Stimulated activated CD8-positive, alpha-beta memory T cell treated with anti-CD3 and anti-CD28 coated beads, Interleukin-15, amount 100 ng/mL, for 24 hours (primary cell): ENCODE measurements at places on chromosomes 2 and 18.

DNA sequence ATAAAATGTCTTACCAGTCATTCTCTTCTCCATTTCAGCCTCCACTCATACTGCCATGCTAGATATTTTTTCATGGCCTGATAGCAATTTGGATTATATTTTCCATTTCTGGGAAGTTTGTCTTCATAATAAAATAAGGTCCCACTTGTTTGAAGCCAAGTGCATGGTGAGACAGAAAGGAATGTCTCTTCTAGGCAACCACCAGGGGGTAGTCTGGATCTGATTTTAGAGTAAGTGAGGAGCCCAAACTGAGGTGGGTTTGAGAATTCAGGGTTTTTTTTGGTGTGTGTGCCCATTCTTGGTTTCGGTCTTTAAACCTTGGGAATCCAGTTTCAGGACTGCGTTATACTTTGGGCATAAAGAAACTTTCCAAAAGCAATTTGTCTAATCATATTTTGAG lies 315.5 kb downstream of the RPRM start:
- no peak for DNase-seq

DNA sequence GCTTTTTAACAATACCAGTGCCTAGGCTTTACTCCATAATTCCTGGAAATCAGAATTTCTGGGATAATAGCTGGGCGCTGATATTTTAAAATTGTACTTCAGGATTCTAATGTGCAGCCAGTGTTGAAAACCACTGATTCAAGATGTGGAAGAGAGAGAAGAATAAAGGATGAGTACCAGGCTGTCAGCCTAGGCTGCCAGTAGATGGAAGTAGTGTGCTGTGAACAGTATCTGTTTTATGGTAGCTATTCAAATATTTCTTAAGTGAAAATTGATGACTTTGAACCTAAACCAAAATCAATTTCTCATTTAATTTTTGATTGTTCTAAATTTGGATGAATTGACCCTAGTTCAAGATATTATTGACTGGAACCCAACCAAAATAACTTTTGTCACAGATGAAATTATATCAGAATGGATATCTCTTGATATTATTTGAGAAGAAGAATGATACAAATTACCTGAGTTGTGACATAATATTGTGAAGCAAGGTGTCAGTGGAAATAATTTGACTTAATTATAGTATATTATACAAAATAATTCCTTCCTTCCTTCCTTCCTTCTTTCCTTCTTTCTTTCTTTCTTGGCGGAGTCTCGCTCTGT lies 88.0 kb downstream of the COMMD1 start:
- no peak for DNase-seq

DNA sequence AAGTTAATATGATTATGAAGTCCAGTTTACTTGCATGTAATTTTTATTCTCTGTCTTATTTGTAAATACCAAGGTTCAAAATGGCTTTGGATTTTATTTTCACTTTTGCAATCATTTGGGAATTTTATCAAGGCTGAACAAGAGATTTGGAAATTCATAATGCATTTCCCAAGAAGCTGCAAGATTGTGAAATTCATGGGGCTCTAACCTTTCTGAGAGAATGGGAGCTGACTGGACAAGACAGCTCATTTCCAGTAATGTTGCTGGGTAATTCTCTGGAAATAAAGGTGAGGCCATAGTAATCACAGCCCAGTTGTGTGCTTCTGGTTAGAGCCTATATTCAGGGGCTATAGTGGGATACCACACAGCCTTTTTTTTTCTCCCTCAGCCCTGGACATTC lies 21.5 kb upstream of the NABP1 start:
- DNase-seq, result no peak

GRCh38 chr2:45649858-45650811 lies 1.3 kb upstream of the PRKCE start:
- no peak for DNase-seq

- DNase-seq, result no peak
Measured at GRCh38 chr2:33636001-33636400, 36.9 kb upstream of the FAM98A start.

- DNase-seq, result no peak
Measured at GRCh38 chr2:166458674-166459073, 35.4 kb downstream of the SCN7A start.

- DNase-seq, result no peak
Measured at GRCh38 chr2:40752796-40753195, 300.9 kb upstream of the SLC8A1 start.

GRCh38 chr2:241701149-241701398 lies 765 bp upstream of the ING5 start:
- no peak for DNase-seq

GRCh38 chr2:241752689-241753276 lies 18.4 kb downstream of the D2HGDH start:
- no peak for DNase-seq

DNA sequence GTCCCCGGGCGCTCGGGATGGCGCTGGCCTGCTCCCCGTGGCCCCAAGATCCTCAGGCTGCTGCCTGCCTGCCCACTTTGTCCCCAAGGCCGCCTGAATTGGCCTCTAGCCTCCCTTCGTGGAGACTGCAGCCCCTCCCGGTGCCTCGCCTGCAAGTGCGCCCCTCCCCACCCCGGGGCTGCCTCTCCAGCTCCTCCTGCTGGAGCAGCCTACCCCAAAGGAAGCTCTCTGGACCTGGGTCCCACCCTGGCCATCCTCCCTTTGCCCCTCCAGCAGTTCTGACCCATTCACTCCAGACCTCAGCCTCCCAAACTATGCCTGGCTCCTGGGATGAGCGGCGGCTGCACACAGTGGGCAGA lies 6.2 kb downstream of the ESPNL start:
- no peak for DNase-seq

DNA sequence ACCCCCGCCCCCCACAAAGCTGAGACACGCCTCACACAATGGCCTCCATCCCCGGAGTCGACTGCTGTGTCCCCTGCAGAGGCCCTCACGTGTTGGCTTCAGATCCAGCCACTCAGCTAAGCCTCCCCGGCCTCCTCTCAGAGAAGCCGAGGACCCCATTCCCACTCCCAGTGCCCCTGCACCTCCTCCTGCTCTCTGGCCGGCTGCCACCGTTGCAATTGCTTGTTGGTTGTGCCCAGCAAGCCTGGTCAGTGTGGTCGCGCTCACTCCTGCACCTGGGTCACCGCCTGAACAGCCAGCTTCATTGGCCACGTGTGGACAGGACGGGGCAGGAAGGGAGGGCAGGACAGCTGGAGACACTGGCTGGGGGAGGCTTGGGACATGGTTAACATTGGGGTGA lies 191.5 kb upstream of the SALL3 start:
- DNase-seq, result no peak

DNA sequence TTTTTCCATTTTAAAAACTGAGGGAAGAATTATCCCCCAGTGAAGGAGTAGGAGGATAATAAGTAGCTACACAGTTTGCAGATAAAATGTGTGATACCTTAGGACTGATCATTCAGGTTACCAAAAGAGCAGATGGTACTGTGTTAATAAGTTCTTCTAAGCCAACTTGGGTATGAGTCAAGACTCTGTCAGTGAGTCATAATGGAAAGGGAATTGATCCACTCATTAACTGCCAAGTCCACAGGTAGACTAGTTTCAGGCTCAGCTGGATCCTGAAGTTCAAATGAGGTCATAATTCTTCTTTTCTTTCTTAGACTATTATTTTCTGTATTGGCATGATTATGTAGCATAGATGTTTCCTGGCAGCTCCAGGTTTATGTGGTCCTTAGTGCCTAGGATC lies 142.4 kb upstream of the ALPP start:
- DNase-seq, result no peak

DNA sequence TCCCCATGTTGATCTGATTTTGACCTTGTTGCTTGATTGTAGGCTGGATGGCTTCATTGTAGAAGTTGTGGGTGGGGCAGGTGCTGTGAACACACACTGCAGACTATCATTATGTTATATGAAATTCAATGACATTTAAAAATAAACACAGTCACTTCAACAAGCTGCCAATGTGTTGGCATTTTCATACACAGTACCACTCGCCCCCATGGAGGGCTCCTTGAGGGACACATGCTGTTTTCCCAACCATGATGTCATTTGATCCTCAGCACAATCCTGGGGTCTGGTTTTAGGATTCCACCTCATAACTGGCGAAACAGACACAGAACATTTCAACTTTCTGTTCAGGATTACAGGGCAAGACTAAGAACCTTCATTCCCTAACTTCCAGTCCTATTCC lies 86.9 kb downstream of the ZCCHC2 start:
- no peak for DNase-seq

DNA sequence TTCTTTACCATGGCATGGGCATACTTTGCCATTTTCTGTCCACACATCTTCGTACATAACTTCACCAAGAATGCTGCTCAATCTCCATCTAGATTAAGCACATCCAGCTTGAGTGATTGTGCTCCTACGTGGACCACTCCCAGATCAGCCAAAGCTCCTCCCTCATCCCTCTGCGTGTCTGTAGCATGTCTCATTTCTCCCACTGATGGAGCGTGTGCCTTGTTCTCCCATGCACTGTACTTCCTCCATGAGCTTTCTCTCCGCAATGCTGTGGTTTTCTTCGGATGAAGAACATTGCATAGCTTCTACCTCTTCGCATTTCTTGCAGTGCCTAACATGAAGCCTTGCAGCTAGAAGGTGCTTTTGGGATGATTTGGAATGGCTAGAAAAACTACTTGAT lies 13.5 kb downstream of the CCL20 start:
- DNase-seq, result no peak

GRCh38 chr2:152814475-152815030 lies 96.1 kb downstream of the ARL6IP6 start:
- no peak for DNase-seq

DNA sequence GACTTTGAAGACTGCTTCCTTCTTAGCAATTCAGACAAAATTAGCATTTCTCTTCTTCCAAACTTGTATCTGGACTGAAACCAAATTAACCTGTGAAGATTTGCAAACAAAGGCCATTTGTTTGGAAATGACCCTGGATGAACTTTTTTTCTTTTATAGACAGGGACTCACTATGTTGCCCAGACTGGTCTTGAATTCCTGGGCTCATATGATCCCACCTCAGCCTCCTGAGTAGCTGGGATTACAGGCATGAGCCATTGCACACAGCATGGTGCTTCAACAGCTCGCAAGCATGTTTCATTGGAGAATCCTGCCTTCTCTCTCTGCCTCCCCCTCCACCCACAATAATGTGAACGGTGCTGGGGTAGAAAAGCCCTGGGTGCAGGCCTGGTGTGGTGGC lies 170.2 kb downstream of the ARL4C start:
- DNase-seq, result no peak

DNA sequence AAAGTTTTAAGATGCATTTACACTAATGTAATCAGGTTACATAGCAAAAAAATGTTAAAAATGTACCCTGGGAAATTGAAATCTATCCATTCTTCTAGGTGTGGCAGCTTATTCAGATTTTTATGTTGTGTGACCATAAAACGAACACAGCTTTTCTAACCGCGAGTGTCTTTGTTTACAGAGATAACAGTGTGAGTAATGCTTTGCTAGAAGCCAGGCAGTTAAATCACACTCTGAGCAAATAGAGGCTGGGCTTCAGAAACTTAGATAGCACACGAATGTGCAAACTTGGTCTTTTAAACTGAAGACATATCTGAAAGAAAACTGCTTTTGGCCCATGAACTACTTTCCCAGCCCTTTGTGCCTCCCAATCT lies 116.1 kb downstream of the SPTBN1 start:
- no peak for DNase-seq

- no peak for DNase-seq
Measured at GRCh38 chr2:221601376-221601775, 29.3 kb upstream of the EPHA4 start.

DNA sequence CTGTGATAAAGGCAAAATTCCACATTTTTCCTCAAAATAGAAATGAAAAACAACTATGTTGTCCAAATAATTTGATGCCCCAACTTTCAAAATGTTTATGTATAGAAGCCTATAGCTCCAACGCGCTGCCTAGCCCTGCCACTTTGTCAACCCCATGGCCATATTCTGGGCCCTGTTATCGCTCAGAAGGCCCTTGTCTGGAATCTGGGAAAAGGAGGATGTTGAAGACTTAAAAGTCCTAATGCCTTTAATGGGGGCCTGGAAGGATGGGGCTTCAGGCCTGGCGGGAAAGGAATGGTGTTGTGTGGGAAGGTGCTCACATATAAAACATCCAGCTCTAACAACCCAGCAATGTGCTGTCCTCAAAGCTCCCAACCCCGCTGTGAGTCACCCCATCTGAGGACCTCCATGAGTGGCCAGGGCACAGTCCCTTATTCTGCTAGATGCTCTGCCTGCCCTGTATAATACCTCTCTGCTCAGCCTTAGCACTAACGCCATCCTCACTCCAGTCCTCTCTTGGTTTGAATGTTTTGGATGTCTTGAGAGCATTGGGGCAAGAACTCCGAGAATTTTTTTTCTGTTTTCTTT lies 86.0 kb downstream of the ACSL3 start:
- DNase-seq, result no peak

DNA sequence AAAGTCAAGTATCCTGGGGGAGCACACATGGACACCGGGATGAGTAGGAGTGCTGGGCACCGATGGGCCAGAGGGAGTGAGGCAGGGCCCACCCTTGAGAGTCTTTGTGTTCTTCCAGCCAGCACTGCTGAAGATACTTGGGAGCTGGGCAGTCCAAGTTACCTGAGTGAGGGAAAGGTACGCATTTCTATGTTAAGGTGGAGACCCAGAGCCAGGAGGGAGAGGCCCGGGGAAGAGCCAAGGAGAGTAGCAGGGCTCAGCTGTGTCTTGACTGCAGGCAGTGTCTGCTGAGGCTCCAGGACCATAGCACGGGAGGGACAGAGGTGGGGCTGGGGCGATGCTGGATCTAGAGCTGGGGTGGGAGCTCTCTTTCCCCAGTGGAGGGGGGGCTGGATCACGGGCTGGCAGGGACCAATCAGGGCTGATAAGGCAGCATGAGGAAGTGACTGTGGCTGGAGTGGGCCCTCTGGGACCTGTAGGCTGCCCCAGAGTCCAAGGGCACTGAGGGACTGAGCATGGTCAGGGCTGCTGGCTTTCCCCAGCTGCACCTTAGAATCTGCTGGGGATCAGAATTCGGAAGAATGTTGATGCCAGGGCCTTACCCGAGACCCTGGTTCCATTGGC lies 289.2 kb downstream of the PHLPP1 start:
- DNase-seq, result no peak

- DNase-seq, result no peak
Measured at GRCh38 chr2:47079515-47080412, 75.3 kb downstream of the STPG4 start.

- no peak for DNase-seq
Measured at GRCh38 chr18:48955830-48956261, 5.1 kb upstream of the SMAD7 start.

DNA sequence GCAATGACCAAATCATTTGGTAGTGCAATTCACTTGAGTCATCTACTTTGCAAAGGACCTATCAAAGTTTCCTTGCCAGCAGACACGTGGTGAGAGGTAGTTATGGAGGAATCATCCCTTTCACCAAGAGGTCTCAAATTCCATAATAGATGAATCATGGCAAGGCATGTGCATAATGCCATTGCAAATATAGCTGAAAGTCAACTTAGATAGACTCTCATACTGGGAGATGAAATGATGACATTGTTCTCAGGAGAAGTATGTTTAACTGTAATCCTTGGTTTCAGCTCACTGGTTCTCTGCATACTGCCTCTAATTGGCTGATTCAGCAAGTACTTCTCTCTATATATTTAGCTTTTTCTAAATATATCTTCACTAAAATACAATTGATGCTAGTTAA lies 57.2 kb downstream of the CALCRL start:
- no peak for DNase-seq
